ENCODE measurements at places on chromosomes 16 and 17. TPM values are rescaled to one million over a fixed set of nuclear protein-coding genes. Genes with fewer than 3 reads are reported as not detected.

The ZNF469 gene
- 7.0 TPM for total RNA-seq

The ZG16 gene
- total RNA-seq = not detected

GRCh38 chr17:42421136-42421506, 1.9 kb downstream of the CAVIN1 start:
- DNase-seq = no peak

DNA sequence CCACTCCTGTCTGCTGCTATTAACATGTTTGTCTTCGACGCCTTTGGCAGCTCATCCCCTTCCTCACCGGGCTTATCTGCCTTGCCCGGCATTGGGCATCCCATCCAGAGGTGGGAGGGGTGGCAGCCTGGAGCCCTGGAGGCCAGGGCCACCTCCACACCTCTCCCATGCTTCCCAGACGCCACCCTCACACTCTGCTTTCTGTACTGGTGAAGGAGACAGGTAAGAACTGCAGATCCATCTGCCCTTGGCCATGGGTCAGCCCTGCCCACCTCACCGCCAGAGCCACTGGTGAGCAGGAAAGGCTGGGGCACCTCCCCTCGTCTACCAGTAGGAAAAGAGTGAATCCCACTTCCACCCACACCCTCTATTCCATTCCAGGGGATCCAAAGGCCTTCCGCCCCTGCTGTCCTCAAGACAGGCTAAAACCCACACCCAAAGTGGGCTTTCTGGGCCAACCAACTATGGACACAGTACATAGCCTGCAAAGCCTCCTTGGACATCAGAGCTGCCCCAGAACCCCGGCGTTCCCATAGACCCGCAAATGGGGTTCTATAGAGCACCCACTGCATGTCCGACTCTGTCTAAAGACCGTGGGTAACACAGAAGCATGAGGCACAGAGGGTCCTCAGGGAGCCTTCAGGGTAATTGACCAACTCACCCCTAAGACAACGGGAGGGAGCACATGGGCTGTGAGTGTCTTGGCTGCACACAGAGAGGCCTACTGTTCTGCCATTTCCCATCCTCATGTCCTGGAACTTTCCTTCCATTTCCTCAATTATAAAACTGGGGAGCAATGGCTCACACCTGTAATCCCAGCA, 23.4 kb upstream of the RBFOX3 start:
- DNase-seq = no peak
